ENCODE measurements at places on chromosomes 16 and 17.

DNA sequence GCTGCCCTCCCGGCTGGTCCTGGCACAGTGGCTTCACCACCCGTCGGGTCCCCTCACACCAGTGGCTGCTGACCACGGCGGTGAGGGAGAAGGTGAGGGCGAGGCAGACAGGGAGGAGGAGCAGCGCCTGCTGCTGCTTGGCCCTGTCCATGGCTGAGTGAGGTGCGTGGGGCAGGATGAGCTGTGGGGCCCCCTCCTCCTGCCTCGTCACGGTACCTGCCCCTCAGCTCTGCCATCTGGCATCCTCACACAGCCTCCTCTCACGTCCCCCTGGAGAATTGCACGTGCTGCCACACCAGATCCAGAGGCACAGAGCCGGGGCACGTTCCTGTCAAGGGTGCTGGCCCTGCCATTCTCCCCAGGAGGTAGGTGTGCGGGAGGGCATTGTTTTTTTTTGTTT lies at the start of gene GSG1L2:
Gene GSG1L2 (minus strand): TSS at position 159 of the 400 bp plus-strand sequence. CDS start 8 bp downstream, at position 151.
- DNase-seq = no peak

DNA sequence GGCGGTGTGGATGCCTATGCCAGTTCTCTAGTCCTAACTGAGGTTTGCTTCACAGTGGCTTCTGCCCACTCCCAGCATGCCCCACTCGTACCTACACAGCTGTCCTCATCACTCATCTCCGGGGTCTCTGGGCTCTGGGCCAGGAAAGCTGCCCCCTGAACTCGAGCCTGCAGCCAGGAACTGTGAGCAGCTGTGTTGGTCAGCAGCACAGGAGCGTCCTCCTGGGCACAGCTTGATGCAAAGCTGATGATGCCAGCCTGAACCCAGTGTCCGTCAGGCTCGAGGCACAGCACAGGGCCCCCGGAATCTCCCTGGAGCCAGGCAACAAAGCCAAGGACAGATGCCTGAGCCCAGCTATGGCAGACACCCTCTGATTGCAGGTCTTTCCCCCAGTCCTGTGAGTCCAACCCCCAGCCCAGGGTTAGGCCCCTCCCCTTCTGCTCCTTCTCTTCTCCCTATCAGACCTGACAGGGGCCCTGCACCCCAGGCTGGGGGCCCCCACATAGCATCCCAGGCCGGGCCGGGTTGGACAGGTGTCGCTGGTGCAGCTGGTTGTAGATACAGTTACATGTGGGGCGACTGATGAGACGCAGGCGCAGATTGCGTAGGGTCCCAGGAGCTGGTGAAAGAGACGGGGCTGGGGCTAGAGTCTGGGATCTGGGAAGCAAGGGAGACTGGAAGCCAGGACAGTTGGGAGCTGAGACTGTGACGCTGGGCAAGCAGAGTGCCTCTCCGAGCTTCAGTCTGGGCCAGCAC lies 2.7 kb downstream of the PRSS53 start:
- no peak for DNase-seq

GRCh38 chr17:67053438-67054000 lies 9.2 kb downstream of the CACNG1 start:
- DNase-seq = no peak

- DNase-seq = peak; percentile 8
Observed at GRCh38 chr16:66020046-66020445, 346.4 kb upstream of the CDH5 start.

GRCh38 chr17:45414990-45415881 lies 17.4 kb downstream of the ARHGAP27 start:
- no peak for DNase-seq

DNA sequence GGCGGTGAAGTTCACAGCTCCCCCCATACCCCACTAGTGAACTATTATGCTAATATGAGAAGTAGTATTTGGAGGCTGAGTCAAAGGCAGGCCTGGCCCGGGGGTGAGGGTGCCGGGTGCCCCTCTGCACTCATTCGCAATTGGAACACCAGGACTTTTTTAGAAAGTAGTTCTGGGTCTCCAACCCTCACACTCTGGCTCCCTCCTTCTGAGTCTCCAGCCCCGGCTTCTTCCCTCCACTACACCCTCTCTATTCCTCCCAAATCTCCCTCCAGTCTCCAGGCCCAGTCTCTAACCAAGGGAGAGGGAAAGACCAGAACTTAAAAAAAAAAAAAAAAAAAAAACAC lies 11.3 kb upstream of the HOXB2 start:
- no peak for DNase-seq

- DNase-seq = no peak
Observed at GRCh38 chr16:48963306-48963705, 318.3 kb downstream of the CBLN1 start.

GRCh38 chr17:10169290-10169689 lies 29.1 kb downstream of the GAS7 start:
- no peak for DNase-seq

DNA sequence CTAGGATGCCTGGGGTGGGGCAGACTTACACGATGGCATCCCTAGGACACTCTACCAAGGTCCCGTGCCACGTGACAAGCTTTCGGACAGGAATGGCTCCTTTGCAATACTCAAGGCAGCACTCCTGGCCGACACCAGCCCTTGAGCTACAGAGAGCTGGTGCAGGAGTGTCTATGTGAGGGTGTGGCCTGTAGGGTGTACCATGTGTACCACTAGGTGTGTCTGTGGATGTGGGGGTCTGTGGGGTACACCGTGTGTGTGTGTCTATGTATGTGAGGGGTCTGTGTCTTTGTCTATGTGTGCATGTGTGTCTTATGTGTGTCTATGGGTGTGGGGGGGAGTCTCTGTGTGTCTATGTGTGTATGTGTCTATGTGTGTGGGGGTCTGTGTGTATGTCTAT lies 1.9 kb upstream of the TLE7 start:
- DNase-seq = no peak

DNA sequence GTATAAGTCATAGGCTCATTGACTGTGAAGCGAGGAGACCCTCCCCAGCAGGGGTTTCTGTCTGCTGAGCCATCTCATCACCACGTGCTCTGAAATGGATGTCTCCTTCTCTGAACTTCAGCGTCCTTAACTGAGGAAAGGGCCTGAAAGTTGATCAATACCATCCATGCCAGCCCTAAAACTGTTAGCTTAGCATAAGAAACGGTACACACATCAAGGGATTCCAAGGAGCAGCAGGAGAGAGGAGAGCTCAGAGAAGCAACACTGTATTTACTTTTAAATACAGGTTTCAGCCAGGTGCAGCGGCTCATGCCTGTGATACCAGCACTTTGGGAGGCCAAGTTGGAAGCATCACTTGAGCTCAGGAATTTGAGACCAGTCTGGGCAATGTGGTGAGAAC lies 248.9 kb upstream of the TNRC6C start:
- no peak for DNase-seq

DNA sequence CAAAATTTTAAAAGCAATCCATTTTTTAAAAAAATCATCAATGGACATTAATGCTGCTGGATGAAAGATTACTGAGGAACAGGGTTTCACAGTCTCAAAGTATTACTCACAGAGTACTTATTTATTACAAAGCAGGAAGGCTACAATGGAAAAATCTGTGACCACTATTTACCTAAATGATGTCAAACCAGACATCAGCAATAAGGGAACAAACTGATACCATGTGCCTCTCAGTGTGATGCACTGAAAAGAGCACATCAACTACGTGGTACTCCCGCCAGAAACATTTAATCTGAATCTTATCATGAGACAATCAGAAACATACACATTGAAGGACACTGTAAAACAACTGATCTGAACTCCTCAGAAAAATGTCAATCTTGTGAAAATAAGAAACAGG lies 124.2 kb downstream of the PARN start:
- DNase-seq = no peak

DNA sequence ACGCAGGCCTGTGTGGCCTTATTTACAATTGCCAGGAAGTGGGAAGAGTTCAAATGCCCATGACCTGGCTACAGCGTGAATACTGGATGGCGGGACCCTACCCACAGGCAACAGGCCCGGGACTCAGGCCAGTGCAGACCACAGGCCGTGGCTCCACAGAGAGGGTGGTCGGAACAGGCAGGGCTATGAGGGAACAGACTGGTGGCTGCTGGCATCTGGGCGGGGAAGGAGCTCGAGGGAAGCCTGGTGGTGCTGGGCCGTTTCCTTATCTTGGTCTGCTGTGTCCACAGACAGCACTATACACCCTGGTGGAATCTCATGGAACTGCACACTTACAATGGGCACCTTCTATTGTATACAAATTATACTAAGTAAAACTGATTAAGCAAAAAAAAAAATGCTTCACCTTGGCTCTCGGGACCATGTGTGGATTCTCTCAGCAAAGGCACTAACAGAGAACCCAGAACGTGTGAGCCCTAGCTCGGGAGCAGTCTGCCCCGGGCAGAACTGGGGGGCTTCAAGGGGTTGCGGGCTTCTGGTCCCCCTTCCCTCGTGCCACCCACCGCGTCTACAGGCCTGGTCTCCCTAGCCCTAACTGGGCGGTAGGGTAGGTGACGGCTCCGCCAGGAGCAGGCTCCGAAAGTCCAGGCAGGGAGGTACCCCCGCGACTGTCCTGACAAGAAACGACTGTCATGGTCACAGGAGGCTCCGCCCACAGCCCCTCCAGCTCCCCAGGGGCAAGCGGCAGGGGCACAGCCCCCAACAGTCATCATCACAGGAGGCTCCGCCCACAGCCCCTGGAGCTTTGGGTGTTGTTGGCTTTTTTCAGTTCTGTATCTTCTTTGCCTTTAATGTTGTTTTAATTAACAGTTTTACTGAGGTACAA lies 21.8 kb downstream of the CEP131 start:
- peak; percentile 13 for DNase-seq

- no peak for DNase-seq
Observed at GRCh38 chr16:59236804-59237458, 502.8 kb upstream of the GOT2 start.

- DNase-seq = no peak
Observed at GRCh38 chr17:17401271-17401781, 75.5 kb upstream of the MED9 start.

DNA sequence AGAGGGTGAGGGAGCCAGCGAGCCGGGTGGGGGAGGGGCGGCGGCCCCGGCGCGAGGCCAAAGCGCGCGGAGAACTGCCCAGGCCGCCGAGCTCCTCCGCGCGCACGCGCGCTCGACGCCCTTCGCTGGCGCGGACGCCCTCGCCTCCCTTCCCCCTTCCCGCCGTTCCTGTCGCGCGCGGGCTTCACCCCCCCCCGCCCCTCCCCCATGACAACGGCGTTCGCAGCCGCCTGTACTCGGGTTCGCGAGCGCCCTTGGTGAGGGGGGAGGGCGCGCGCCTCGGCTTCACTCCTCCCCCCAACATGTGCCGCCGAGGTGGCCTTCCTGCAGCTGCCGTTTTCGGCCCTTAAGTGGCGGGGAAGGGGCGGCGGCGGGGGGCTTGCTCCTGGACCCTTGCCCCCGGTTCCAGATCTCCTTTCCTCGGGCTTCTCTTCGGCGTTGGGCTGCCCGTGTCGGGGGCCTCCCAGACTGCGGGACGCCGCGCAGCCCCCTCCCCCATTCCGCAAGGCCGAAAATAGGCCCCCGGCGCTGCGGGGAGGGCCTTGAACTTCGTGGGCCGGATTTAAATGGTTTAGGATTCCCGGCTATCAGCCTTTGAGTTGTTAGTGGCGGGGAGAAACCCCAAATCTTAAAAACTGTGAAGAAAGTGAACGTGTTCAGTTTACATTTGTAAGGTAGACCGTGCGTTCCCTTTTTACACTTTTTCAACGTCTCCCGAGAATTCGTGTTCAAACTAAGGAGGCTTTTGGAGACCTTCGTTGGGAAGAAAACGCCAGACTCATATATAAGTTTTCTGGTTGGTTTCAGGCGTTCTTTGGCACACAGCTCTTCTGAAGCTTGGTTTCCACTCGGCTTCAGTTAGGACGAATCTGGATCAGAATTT lies 653 bp downstream of the SRRM2 start:
- peak; percentile 52 for DNase-seq

GRCh38 chr16:84562174-84562815 lies 55.6 kb downstream of the COTL1 start:
- no peak for DNase-seq

DNA sequence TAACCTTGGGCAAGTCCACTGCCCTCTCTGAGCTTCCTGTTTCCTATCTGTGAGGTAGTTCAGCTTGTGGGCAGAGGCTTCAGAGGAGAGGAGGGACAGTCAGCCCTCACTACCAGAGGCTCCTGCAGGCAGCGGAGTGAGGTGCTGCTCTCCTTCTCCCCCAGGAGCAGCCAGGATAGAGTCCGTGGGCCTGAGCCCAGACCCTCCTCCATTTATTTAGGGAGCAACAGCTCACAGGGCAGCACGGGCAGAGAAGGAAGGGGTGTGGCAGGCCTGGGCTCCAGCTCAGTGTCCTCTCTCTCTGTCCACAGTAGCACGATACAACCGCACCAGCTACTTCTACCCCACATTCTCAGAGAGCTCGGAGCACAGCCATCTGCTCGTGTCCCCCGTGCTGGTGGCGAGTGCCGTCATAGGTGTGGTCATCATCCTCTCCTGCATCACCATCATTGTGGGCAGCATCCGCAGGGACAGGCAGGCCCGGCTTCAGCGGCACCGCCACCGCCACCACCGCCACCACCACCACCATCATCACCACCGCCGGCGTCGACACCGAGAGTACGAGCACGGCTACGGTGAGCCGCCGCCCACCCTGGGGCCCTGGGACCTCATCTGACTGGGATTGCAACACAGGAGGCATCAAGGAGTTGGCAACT lies 42.3 kb downstream of the BEAN1 start:
- no peak for DNase-seq

DNA sequence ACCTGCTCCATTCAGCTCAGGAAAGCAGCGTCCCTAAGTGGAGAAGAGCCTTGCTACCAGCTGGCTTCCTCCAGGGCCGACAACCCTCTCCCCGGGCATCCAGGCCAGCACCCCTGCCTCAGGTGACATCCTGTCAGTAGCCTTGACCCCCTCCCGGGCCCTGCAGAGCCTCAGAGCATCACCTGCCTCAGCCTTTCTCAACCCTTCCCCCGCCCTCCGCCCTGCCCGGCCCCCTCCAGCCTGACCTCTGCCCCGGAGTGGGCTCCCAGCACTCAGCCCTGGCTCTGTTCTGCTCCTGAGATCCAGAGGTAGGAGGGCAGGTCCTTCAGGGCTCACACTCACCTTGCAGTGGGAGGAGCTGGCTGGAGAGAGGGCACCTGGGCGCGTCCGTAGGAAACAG lies 73.8 kb upstream of the METRNL start:
- no peak for DNase-seq

DNA sequence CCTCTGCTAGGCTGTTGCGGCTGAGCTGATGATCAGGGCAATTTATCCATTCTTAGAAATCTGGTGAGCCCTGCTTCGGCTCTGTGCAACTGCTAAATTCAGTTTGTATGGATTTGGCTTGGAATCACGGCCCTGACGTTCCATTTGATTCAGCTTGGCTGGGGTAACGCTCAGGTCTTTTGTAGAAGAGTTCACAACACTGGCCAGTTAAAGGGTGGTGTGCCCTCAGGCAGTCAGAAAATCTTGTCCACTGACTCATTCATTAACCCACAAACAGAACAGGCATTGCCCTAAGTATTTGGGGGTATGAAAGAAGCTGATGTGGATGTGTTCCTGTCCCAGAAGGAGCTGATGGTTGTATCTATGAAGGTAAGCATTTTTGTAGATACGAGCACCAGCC lies 53.9 kb downstream of the GNAO1 start:
- DNase-seq = no peak

GRCh38 chr17:2337544-2338314 lies 428 bp downstream of the SGSM2 start:
- no peak for DNase-seq

- peak; percentile 59 for DNase-seq
Observed at GRCh38 chr16:67277999-67278772, 1.1 kb upstream of the PLEKHG4 start.

Measured in fibroblast of skin of left quadriceps (primary cell).